ENCODE measurements at places on chromosomes 4 and X.

GRCh38 chr4:20787940-20788665, 87.8 kb downstream of the PACRGL start:
- DNase-seq, result no peak

DNA sequence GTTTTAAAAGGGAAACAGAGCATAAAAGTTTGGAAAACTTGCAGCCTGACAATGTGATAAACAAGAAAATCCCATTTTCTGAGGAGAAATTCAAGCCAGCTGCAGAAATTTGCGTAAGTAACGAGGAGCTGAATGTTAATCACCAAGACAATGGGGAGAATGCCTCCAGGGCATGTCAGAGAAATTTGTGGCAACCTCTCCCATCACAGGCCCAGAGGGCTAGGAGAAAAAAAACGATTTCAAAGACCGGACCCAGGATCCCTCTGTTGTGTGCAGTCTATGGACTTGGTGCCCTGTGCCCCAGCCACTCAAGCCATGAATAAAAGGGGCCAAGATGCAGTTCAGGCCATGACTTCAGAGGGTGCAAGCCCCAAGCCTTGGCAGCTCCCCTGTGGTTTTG, 355.4 kb upstream of the NDST3 start:
- no peak for DNase-seq

DNA sequence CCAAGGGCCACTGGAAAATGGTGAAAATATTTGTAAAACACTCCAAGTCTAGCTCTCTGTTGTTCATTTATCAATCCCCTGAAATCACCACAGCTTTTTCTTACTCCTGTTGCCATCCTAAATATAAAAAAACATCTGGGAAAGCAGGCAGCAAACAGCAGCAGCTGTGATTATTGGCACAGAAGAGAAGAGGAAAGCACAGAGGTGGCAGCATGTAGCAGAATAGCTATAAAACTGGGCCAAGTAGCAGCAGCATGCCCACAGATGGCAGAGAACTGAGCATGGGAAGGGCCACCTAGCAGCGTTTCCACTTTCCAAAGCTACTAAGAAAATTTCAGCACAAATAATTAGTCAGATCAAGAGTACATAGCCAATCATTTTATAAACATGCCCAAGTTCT, 307.2 kb downstream of the SLC7A11 start:
- DNase-seq, result no peak

DNA sequence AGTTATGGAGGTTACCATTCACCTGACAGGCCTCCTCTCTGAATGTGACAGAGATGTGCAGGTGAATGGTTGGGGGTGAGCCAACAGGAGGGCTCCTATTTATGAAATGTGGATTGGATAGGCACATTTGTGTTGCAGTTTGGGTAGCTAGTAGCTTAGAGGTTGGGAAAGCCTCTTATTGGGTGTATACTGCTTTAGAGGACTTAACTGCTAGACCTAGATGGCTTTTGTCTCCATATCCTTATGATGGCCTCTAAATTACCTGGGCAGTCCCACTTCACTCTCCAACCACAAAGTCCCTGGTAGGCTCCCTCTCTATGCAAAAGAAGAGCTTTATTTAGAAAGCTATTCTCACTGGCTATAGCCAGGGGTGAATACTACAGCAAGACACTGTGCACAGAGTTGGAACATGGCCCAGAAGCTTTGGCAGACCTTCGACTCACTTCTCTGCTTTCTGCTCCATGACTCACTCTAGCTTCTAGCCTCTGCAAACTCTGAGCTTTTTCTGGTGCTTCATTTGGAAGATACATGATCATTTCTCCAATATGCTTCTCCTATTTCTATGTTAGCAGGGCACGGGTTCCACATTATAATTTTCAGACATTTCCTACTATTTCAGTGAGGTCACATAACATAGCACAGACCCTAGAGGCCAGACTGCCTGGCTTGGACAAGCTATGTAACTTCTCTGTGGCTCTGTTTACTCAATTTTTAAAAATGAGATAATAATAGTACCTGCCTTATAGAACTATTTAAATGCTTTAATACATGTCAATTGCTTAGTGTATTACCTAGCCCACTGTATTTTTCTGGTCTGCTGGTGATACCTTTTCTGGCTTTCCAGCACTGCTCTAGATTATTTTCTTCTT, 6.0 kb upstream of the VGLL1 start:
- DNase-seq, result no peak

GRCh38 chr4:134807231-134807745, 605.7 kb upstream of the PABPC4L start:
- DNase-seq, result no peak

DNA sequence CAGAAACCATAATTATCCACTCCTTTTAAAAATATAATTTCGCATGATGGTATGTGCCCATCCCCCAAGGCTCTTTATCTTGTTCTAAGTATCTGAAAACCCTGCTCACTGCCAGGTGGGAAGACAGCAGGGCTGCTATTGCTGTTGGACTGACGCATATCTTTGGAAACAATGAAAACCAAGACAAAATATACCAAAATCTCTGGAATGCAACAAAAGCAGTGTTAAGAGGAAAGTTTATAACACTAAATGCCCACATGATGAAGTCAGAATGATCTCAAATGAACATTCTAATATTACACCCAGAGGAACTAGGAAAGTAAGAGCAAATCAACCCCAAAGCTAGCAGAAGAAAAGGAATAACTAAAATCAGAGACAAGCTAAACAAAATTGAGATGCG, 162.0 kb downstream of the FAM47B start:
- DNase-seq, result no peak

DNA sequence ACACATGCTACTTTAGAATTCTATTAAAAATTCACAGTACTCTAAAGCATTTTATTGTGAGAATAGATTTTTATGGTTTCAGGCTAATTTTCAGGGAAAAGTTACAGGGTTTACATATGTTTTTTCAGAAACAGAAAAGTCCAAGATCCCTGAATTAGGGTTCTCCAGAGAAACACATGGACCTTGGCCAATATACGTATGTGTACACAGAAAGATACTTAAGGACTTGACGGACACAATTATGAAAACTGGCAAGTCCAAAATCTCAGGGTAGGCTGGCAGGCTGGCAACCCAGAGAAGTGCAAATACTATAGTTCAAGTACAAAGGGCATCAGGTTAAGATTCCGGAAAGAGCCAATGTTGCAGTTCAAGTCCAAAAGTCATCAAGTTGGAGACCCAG, 1897.8 kb upstream of the PCDH10 start:
- no peak for DNase-seq

DNA sequence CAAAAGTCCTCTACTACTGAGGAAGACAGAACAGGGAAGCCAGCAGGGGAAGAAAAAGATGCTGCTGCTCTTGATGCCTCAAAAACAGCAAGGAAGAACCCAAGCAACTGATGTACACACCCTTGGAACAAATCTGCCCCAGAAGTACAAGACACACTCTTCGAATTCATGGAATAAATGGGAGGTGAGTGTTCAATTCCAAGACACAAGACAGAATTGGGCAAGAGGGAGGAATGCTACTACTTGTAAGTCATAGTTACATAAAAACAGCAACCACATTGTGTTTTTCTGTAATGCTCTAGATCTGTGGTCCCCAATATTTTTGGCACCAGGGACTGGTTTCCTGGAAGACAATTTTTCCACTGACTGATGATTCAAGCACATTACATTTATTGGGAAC, 58.0 kb upstream of the H2AZ1 start:
- no peak for DNase-seq

GRCh38 chr4:132934911-132935310, 214.2 kb upstream of the PCDH10 start:
- DNase-seq, result no peak

- no peak for DNase-seq
Measured at GRCh38 chr4:40331101-40331745, 3.9 kb upstream of the CHRNA9 start.

- DNase-seq, result no peak
Measured at GRCh38 chrX:123959281-123960063, 2.0 kb upstream of the STAG2 start.

DNA sequence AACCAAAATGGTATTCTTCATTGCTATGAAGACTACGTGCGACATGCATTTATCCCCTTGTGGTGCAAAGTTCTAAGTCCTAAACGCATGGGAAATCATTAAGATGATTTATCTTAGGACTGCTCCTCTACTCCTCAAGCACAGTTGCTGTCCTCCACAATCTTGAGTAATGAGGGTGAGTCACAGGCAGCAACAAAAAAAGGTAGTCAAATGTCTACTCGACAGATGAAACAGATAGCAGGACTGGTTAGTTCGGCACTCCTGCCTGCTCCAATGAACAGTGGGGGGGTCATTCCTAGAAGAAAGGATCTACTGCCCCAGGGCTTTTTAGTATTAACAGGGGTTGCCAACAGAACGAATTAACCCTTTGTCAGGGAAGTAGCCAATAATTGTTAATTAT, 233.7 kb upstream of the FGF13 start:
- no peak for DNase-seq

DNA sequence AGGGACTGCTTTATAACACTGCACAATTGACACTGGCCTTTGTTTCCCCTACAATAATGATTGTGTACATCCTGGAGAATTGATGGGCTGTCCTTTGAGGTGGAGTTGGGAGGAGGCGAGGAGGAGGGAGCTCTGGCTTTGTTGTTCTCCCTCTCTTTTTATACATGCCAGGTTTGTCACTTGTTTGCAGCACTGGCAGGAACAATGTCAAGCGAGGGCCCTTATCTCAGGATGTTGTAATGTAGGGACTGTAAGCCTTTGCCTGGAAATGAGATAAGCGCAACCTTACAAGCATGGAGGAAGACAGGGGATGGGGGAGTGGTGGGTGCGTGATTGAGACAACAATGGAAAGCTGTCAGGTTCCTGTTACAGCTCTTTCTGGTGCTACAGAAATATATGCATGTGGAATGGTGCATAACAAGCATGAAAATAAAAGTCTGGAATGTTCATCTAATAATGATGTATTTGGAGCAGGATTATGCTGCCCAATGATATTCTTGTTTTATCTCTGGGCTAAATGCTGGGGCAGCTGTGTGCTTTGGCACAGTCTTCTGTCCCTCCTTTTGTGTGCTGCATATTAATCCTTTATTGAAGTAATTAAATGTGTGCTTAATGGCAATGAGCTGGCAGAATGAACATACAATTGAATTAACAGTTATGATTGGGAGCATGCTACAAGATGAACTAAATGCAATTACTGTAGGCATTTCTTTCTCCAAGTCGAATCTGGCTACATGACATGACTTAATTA, 294.4 kb downstream of the GPAT3 start:
- no peak for DNase-seq

GRCh38 chr4:115920637-115921036, 807.2 kb upstream of the NDST4 start:
- no peak for DNase-seq

DNA sequence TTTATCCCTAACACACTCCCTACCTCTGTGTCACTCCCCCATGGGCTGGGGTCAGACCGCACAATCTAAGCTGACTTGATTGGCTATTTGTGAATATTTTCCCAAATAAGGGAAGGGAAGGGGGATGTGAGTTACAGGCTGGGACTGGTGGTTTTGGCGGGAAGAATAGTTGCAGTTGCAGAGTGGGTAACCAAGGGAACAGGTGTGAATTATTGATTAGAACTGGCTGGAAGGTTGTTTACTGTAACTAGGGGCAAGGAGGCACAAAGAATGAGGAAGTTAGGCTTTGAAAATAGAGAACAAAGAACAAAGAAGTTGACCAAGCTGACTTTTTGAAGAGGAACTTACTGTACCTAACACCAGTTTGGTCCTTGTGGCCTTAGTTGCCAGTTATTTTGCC, 88.0 kb upstream of the XAGE2 start:
- DNase-seq, result no peak

GRCh38 chr4:158777423-158778155, 8.8 kb downstream of the FNIP2 start:
- DNase-seq, result no peak

DNA sequence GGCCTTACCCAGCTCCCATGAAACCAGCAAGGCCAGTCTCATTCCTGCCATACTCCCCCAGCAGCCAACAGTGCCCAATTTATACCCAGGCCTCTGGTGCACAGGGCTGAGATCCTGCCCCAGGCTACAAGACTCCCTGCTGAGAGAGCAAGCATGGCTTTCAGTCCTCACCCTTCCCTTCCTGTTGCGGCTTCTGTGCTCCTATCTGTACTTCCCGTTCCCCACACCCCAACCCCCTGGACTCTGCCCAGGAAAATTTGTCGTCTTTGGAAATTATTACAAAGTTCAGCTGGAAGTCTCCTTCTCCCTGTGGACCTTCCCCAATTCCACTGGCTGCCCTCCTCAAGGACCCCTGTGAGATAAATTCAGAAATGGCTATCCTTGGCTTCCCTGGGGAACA, 84.1 kb upstream of the GK2 start:
- no peak for DNase-seq

GRCh38 chr4:3310301-3311094, 17.7 kb downstream of the RGS12 start:
- DNase-seq, result no peak

DNA sequence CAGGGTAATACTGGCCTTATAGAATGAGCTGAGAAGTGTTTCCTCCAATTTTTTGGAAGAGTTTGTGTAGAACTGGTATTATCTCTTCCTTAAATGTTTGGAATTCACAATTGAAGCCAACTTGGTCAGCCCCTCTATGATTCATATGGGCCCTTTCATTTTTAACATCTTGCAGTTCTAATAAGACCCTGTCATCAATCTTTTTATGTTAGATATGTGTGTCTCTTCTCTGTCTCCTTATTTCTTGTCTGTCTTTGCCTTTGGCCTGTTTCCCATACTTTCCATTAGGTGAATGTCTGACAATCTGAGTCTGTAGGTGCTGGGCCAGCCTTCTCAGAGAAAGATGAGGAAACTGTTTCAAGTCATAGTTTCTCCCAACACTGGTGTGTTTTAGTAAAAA, 88.7 kb downstream of the SLC16A2 start:
- DNase-seq, result no peak

DNA sequence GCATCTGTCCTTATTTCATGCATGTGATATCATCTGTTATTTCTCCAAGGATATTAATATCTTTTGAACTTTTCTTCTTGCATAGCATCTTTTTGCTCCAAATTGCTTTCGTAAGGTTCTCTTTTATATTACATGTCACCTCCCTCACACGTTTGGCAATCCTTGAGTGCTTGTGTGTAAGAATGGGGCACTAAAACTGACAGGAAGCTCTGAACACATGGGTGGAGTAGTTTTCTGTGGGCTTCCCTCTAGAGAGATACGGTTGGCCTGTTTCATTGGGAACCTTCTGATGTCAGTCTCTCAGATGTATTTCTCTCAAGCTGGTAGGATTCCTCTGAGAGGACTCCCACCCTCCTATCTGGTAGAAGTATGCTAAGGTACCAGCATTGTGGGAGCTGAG, 223.0 kb downstream of the MID1 start:
- no peak for DNase-seq

- DNase-seq, result no peak
Measured at GRCh38 chrX:136667446-136668168, 19.6 kb downstream of the CD40LG start.

GRCh38 chr4:112916868-112917267, 132.6 kb upstream of the ANK2 start:
- no peak for DNase-seq

- DNase-seq, result no peak
Measured at GRCh38 chr4:147629783-147630730, 12.9 kb downstream of the TMEM184C start.
